ENCODE measurements at places on chromosomes 4 and X.

GRCh38 chr4:5789141-5789540 is 78.1 kb downstream of the EVC start:
- no peaks in the 10 kb centered on the region for H3K4me1 ChIP-seq
- no peak overlapping the region for H3K4me3 ChIP-seq
- no peaks in the 10 kb centered on the region for H3K27me3 ChIP-seq
- H3K36me3 ChIP-seq = no peaks in the 10 kb centered on the region
- no peak for DNase-seq

DNA sequence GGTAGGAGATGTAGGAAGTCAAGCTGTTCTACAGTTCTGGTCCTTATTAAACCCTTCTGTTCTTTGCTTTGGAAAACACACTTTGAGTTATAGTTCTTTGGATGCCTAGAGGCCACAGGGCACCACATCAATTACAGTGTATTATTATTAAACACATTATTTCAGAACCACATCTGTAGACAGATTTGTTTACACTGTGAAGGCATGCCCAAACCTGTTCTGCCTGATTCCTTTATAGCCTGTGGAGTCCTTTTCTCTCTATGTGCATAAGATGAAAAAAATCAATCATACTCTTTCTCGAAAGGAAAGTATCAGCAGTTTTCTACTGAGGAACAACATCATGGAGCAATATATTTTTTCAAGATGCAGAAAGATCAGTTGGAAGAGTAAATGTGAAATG is 371.3 kb upstream of the INTU start:
- no peak for DNase-seq
- H3K27ac ChIP-seq = no peak overlapping the region
- H3K27me3 ChIP-seq = no peaks in the 10 kb centered on the region
- no peaks in the 10 kb centered on the region for H3K4me1 ChIP-seq
- H3K36me3 ChIP-seq = no peaks in the 10 kb centered on the region
- no peak overlapping the region for H3K4me3 ChIP-seq

GRCh38 chrX:13164611-13165010 is 120.2 kb upstream of the FAM9C start:
- peaks cover 14% of the 10 kb centered on the region for H3K4me1 ChIP-seq
- H3K27me3 ChIP-seq = no peaks in the 10 kb centered on the region
- no peaks in the 10 kb centered on the region for H3K36me3 ChIP-seq
- peak overlapping the region; percentile 86 for H3K27ac ChIP-seq
- H3K4me3 ChIP-seq = no peak overlapping the region

GRCh38 chr4:26452565-26453531 is 37.4 kb downstream of the CCKAR start:
- peaks cover 9% of the 10 kb centered on the region for H3K4me1 ChIP-seq
- H3K27ac ChIP-seq = peak overlapping the region; percentile 74
- DNase-seq = peak; percentile 57
- H3K36me3 ChIP-seq = no peaks in the 10 kb centered on the region
- H3K4me3 ChIP-seq = no peak overlapping the region
- H3K27me3 ChIP-seq = no peaks in the 10 kb centered on the region

- DNase-seq = no peak
- no peaks in the 10 kb centered on the region for H3K36me3 ChIP-seq
- H3K4me3 ChIP-seq = no peak overlapping the region
- no peaks in the 10 kb centered on the region for H3K27me3 ChIP-seq
- H3K4me1 ChIP-seq = no peaks in the 10 kb centered on the region
- no peak overlapping the region for H3K27ac ChIP-seq
Observed at GRCh38 chrX:121782544-121782943, 735.1 kb downstream of the GLUD2 start.

- no peaks in the 10 kb centered on the region for H3K36me3 ChIP-seq
- H3K4me1 ChIP-seq = no peaks in the 10 kb centered on the region
- no peaks in the 10 kb centered on the region for H3K27me3 ChIP-seq
- no peak for DNase-seq
- H3K27ac ChIP-seq = no peak overlapping the region
Observed at GRCh38 chr4:155120536-155120935, 87.9 kb upstream of the NPY2R start.

DNA sequence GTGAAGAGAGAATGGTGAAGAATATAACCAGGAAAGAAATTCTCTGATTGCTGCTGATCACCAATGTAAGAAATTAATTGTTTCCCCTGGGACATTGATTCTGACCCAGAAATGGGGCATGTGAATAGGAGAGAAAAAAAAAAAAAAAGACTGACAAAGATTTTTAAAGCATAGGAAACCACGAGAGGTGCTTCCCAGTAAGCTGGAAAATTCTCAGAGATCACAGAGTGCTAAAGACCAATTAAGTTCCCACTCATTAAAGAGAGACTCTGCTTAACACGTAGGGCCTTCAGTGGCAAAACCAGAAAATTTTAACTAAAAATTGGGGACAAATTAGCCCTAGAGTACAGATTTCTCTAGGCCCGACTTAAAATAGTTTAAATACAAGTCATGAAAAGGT is 604.4 kb downstream of the ARAP2 start:
- H3K4me3 ChIP-seq = no peak overlapping the region
- H3K4me1 ChIP-seq = no peaks in the 10 kb centered on the region
- no peaks in the 10 kb centered on the region for H3K27me3 ChIP-seq
- no peak overlapping the region for H3K27ac ChIP-seq

DNA sequence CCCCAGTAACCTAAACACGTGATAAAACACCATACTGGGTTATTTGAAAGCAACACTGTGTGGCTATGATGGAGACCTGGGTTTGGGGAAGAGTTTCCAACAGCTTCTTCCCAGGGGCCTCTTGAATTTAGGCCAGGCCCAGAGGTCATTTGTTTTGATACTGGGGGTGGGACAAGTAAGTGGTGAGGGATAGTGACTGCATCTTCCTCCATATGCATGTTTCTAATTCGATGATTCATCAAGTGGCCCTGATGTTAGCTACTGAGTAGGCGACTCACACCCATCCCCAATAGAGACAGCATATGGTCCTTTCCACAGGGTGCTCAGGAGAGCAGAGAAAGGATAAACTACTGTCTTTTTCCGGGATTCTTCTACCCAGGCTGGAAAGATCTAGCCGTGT is 2.7 kb downstream of the NDP start:
- H3K4me1 ChIP-seq = no peaks in the 10 kb centered on the region
- H3K4me3 ChIP-seq = no peak overlapping the region
- H3K27ac ChIP-seq = no peak overlapping the region
- no peaks in the 10 kb centered on the region for H3K36me3 ChIP-seq
- no peak for DNase-seq
